Activated CD4-positive, CD25-positive, alpha-beta regulatory T cell treated with anti-CD3 and anti-CD28 coated beads, Interleukin-2, amount 50 U/mL, for 16 hours (primary cell): ENCODE measurements at places on chromosomes 1 and 21.

DNA sequence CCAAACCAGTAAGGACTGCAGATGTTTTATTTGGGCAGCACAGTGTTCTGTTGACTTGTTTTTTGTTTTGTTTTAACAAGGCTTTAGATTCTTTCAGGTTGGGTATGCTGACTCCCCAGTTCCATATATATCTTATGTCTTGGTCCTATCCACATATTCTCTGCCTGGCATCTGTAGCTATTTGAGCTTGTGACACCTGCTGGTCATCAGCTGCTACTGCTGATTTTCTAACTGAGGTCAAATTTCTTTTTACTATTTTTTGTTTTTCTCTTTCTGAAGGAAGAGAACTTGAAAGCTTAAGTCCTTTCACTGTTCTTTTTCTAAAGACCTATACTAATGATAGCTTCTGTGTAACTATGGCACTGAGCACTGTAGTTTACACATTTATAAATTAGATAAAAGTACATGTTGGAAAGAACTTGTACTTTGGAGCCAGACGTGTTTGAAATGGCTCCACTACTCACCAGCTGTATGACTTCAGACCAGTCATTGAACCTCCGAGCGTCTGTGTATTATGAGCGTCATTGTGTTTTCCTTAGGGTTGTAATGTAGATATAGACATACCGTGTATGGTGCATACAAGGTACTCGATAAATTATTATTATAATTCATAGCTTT, 109.4 kb downstream of the NRDC start:
- DNase-seq = no peak

GRCh38 chr1:183609759-183610452, 19.6 kb upstream of the NCF2 start:
- DNase-seq = no peak

- no peak for DNase-seq
These were observed 1.5 kb downstream of the TRNP1 start for GRCh38 chr1:26994787-26995517.

- DNase-seq = no peak
These were observed 1317.0 kb downstream of the MRPL39 start for GRCh38 chr21:24290151-24290833.

- DNase-seq = no peak
These were observed 33.8 kb downstream of the CLIC6 start for GRCh38 chr21:34702341-34703170.

DNA sequence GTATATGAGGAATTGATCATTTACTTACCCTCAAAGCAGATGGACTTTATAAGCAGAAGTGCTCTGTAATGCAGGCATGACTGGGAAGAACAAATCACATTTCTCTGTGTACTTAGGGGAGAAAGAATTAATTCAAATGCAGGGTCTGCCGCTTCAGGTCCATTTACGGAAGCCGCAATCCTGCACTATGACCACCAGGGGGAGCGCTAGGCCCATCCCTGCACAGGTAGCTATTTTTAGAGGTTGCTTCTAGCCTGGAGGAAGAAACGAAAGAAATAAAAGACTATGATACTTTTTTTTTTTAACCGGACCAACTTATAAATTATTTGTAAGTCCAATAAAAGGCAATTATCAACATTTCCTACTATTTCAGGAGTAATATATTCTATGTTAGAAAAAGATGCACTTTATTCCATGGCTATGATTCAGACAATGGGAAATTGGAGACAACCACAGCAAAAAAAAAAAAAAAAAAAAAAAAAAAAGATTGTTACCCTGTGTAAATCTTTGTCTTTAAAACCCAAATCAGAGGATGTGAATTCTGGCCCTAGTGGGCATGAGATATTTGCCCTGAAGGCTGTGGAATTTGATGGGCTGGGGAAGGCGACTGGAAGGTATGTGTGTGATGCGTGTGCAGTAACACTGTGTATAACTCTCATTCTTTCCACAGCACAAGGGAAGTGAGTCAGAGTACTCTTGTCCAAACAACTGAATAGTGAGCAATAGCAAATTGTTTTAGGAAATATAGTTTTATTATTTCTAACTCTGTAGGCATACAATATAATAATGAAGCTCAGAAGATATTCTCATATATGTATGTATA, 12.9 kb upstream of the FYB2 start:
- DNase-seq = peak; percentile 33

DNA sequence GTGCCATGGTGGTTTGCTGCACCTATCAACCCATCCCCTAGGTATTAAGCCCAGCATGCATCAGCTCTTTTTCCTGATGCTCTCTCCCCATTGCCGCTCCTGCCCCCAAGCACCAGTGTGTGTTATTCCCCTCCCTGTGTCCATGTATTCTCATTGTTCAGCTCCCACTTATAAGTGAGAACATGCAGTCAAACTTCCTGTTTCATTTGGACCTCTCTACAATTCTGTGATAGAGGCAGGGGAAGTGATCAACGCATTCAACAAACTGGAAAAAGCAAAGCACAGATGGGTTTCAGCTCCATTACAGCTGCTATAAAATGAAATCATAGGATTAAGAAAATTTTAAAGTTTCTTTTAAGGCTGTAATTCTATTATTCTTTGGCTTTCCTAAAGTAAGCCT, 23.3 kb upstream of the CD55 start:
- no peak for DNase-seq

DNA sequence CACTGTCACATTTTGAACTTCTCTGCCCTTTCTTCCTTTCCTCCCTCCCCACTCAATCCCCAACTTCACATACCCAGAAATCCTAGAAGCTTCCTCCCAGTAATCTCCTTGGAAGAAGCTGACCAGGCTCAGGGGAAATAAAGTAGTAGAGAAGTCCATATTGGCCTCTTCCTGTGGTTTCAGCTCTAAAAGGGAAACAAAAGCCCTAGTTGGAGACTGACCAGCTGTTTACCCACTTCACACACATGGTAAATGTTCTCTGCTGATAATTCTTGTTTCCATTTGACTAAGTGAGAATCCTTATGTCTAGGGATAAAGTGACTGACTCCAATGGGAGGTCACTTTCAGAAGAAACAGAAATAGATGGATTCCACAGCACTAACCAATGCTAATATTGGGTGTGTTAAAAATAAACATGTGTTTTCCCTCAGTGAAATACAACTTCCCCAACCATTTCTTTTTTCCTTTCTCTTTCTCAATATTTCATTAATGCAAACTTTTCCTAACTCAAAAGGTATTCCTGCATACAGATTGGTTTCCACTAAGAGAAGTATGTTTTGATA, 178.9 kb upstream of the DPT start:
- DNase-seq = no peak

DNA sequence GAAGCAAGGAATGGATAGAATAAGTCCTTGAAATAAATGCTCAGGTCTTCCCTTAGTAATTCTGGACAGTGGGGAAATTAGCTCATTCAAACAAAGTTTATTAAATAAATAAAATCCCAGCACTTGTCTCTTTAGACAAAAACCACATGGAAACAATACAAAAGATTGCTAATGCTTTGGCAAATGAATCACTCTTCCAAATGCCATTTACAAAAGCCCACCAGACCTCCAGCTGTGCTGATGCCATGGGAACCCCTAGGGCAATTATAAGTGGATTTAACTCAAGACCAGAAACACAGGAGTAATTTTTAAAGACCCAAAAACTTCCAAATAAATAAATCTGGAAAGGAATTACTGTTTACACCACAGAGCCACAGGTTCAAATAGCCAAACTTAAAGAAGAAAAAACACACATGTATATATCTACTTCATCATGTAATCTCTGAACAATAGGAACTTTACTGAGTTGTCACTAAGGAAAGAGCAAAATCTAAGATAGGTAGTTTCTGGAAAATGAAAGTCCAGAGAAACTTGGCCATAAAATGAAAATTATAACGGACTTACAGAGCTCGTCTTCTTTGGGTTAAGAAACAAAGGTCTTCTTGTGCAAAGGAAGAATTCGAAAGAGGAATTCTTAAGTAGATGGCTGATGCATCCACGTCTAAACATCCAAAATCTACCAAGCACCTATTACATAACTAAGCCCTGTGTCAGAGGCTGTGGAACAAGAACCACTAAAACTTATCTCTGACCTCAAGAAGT, 399.4 kb downstream of the SMYD3 start:
- DNase-seq = no peak
